Motor neuron (in vitro differentiated cells): ENCODE measurements at places on chromosomes 4 and X. TPM values are rescaled to one million over a fixed set of nuclear protein-coding genes. Genes with fewer than 3 reads are reported as not detected.

GRCh38 chr4:140996766-140997165 lies 136.5 kb downstream of the RNF150 start:
- ATAC-seq = no peak

DNA sequence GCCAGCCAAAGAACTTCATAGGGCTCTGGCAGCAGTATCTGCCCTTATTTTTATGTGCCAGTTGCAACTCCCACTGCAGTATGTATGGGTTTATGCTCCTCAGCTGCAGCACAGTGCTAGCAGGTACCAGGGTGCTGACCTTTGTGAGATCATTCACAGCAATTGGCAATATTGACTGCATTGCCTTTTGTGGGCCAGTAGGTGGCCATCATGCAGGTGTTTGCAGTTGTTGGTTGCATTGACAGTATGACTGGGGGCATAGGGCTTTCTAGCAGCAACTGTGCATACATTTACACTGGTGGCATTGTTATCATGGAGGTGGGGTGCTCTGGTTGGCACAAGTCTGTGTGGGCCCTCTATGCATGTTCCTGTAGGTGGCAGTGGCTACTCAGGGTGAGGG lies 42.5 kb downstream of the FAAH2 start:
- ATAC-seq = no peak

GRCh38 chr4:183100827-183101226 lies 1.8 kb downstream of the WWC2 start:
- no peak for ATAC-seq

DNA sequence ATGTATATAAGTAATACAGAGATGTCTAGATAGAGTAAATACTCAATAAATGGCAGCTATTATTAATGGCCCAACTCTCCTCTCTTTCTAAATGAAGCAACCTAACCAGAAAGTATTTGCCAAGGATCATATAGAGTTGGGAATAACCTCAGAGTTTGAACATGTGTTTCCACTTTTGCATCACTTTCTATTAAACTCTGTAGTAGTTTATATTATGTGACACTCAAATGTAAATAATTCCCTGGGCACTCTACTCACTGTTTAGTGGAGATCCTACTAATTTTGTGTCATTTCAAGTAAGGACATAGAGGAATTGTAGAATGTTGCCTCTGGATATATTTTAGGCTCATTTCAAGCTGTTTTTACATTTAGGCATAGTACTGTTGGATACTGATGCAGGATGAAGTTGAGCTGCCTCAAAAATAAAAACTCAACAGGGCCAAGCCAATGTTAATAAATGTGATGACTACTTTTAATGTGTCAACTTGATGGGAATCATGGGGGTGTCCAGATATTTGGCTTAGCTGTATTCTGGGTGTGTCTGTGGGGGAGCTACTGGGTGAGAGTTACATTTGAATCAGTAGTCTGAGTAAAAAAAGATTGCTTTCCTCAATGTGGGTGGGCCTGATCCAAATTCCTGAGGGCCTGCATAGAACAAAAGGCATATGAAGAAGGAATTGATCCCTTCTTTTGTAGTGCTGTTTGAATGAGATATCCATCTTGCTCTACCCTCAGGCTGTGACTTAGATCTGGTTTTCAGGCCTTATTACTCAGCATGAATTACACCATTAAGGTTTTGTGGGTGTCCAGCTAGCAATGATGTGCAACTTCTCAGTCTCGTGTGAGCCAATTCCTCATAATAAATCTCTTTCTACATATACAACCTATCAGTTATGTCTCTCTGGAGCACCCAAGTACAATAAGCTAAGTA lies 1368.2 kb downstream of the STIM2 start:
- peak; percentile 28 for ATAC-seq

MTMR8 gene
- 1.9 and 2.8 TPM in 2 replicates for total RNA-seq
